ENCODE measurements at places on chromosomes 6 and 20.

- DNase-seq = no peak
Measured at GRCh38 chr6:66429210-66429609, 722.2 kb upstream of the EYS start.

DNA sequence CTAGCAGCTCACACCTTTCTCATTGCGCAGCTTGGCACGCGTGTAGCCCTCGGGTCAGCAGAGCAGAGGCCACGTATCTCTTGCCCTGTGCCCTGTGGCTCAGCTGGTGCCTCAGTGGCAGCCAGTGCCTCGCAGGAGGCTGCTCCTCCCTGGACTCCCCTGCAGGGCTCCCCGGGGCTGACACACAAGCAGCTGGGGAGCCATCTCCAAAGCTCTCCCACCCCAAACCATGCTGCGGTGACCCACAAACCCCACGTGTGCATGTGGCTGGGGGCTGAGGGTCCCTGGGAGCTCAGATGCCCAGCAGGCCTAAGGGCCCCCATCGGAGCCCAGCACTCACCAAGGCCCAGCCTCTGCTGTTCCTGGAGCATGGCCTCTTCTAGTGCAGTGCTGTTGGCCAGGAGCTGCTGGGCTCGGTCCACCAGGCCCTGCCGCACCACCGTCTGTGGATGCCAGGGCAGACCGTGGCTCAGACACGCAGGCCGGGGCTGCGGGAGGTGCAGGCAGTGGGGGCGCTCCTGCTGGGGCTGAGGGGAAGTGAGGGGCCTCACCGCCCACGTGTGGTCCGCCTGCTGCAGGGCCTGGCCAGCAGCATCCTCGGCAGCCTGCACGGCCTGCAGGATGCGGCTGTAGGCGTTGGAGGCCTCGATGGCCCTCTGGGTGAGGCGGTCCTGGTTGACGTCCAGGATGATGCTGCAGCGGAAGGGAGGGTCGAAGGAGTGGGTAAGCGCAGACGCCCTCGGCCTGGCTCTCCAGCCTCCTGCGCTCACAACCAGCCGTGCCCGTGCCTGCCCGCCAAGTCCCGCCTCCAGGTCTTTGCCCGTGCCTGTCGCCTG, 13.8 kb downstream of the ADRM1 start:
- no peak for DNase-seq

- no peak for DNase-seq
Measured at GRCh38 chr6:105094133-105094640, 85.6 kb downstream of the POPDC3 start.

GRCh38 chr6:29834564-29835436, 7.2 kb downstream of the HLA-G start:
- peak; percentile 68 for DNase-seq
